ENCODE measurements at places on chromosomes 5 and 9.

- DNase-seq = no peak
Measured at GRCh38 chr5:141003031-141003430, 36.8 kb downstream of the PCDHAC2 start.

DNA sequence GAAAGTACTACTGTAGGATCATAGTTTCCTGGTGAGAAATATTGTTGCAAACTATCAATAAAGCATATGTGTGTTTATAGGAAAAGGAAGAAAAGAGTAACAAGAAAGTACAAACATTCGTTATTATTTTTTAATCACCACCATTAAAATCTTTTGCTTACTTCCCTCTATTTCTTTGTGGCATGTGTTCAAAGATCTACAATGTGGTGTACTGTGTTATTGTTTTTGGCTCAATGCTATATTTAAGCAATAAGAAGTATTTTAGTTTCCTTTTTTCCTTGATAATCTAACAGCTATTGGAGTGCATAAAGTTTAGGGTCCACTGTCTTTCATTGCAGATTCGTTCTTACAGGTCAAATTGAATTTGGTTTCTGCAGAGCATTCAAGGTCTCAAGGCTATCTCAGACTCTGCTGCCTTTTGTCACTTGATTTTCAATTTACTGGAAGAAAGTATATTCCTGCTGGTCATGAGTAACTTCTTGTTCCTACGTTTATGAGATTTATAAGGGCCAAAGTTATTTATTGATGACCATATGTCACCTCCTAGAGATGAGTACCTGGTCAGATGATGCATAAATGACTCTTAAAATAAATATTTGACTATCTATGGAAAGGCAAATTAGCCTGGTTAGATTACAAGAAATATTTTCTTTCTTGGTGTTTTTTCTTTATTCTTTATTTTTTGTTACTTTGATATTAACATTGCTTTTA lies 323.0 kb downstream of the TMEM167A start:
- no peak for DNase-seq

GRCh38 chr5:86765778-86766502 lies 148.2 kb downstream of the COX7C start:
- no peak for DNase-seq

GRCh38 chr5:10860196-10860543 lies 99.1 kb upstream of the DAP start:
- no peak for DNase-seq

GRCh38 chr9:135946392-135946994 lies 14.7 kb downstream of the UBAC1 start:
- no peak for DNase-seq

- DNase-seq = peak; percentile 11
Measured at GRCh38 chr5:57900381-57900944, 417.9 kb upstream of the ACTBL2 start.

DNA sequence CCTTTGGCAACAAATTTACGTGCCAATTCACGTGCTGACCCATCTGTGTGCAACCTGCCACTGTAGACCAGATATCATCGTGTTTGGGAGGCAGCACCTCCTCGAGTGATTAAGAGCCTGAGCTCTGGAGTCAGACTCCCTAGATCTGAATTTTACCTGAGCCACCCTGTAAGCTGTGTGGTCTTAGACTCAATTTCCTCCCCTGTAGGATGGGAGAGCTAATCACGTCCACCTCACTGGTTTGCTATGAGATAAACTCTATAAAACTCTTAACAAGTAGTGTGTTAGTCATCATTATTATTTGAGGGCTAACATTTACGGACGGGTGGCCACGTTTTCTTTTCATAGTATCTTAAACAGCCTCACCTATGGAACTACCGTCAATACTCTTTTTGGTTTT lies 220.0 kb upstream of the ADAMTSL1 start:
- no peak for DNase-seq

DNA sequence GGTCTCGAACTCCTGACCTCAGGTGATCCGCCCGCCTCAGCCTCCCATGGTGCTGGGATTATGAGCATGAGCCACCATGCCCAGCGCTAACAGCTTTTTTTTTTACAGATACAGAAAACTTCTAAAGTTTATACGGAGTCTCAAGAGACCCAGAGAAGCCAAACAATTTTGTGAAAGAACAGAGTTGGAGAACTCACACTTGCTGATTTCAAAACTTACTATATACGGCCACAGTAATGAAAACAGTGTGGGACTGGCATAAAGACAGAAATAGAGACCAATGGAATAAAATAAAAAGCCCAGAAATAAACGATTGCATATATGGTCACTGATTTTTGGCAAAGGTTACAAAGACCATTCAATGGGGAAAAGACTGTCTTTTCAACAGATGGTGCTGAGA lies 85.6 kb upstream of the CACNA1B start:
- no peak for DNase-seq

DNA sequence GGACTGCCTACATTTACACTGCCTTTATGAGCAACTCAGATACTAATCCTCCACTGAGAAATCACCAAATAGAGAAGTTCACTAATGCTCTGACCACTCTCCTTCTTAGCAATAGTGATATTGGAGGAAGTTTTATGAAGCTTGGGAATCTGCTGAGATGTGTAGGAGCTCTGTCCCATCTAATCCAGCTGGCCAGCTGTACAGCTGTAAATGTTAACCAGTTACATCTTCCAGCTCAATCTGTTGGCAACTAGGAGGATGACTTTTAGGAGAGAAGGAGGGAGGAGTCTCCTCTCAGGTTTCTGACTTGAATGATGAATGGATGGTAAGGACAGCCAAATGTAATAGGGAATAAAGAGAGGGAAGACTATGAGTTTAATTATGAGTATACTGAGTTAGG lies 36.3 kb upstream of the LRRC19 start:
- DNase-seq = no peak

DNA sequence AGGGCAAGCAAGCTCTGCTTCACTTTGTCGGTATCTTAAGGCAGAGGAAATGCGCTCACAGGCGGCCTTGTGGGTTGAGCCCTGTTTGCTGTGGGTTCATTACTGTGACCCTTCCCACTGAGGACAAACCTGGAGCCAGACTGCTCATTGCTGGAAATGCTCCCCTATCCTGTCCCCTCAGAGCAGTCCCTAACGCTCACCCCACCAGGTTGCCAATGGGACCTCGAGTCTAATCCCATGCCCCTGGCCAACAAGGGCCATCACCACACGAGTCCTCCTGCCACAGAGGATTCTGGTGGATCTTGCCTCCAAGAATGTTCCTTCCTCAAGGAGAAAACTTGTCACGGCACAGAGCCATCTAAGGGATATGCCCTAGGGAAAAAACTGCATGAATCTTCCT lies 14.6 kb downstream of the IPPK start:
- DNase-seq = no peak

DNA sequence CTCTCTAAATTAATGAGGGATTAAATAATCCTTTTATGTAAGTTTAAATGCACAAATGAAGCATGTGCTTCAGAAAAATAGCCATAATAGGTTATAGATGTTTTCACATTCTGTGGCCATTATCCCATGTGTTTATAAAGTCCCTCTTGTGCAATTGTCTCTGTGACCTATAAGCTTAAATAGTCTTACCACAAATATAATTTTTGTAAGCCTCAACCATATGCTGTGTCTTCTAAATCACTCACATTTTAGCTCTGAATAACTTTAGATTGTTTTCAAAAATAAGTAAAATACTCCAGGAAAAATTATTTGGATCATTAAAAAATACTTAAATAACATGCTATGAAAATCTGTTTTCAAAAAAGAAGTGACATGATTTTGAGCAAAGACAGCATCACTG lies 1894.7 kb downstream of the MAT2B start:
- DNase-seq = no peak

DNA sequence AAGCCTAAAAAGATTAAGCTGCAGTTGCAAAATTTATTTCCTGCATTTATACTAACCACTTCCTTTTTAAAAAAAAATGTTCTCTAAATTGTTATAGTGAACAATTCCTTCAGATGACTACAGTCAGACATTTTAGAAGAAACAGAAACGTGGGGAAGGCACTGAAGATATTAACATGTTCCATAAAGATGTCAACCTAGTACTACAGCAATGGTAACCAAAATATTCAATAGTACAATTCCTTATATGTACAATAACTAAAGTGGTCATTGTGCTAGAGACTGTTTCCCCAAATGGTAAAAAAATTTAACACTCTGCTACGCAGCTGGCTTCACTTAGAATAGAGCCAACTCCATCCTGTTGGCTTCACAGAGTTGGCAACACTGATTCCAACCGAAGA lies 97.7 kb downstream of the FNBP1 start:
- DNase-seq = no peak

DNA sequence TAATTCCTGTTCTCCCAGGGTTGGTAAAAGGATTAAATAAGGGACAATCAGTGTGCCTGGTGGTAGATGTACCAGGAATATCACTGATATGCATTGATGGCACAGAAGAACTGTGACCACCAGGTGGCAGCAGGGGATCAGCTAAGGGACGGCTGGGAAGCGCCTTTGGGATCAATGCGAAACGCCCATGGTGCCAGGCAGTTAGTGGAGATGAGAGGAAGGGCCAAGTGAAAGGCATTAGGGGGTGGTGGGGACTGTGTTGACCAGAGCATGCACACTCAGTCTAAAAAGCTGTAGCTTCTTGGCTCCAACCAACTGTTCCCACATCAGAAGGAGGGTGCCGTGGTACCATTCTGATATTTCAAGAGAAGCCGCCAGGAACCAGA lies 55.6 kb downstream of the ARHGEF37 start:
- peak; percentile 79 for DNase-seq

DNA sequence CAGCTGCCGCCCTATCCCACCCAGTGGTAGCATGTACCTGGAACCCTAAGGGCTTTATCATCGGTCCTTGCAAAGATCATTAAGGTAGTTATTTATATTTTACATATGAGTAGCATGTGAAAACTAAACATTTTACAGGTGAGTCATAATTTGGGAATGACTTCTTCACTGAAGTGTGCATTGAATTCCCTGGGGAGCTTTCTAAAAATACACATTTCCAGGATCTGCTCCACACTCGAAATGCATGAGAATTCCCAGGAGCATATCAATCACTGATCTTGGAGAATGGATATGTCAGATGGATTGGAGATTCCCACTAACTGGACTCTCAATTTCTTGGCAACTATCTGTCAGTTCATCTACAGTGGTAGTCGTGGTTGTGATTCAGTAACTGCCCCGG lies 717.5 kb downstream of the IRX1 start:
- no peak for DNase-seq

DNA sequence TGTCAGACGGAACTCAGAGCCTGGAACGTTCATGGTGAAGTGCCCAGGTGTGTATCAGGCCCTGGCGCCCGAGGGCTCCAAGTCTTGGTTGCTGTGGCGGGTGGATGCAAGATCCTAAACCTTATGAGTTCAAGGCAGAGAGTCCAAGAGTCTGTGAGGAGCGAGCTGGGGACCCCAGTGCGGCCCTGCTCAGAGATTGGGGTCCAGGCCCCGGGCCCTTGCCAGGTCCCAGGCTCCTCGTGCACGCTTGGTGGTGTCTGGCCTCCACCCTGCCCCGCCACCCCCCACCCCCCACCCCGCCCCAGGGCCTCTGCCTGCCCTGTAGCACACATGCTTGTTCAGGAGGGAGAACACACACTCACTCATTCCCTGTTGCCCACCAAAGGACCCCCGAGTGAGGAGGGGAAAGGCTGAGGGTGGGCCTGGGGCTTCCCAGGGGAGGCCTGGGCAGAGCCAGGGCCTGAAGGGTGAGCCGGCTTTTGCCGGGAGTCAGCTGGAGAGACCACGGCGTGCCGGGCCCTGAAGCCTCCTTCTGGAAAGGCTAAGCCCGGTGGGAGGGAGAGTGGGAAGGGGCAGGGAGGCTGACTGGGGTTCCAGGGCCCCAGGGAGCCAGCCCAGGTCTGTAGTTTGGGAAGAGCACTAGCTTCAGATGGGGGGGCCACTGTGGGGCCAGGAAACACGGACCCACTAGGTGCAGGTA lies 37.1 kb downstream of the FAM163B start:
- no peak for DNase-seq

GRCh38 chr5:73587923-73588322 lies 22.4 kb downstream of the UTP15 start:
- DNase-seq = no peak

DNA sequence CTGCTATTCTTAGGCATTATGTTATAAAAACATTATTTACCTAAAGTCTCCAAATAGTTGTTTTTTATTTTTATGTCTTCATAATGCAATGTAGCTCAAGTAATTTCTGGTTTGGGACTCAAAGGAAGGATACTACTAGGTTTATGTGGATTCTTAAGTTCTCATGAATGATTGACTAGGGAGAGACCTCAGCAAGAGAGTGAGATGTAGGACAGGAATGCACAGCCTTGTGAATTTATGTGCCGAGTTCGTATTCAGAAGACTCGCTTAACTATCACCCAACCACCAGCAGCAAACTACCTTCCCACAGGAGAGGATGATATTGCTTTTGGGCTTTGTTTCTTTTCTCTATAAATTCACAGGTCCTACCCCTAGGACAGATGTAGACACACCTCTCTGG lies 282.9 kb downstream of the ARHGEF28 start:
- no peak for DNase-seq

- DNase-seq = no peak
Measured at GRCh38 chr9:105141146-105141975, 103.1 kb upstream of the SLC44A1 start.

DNA sequence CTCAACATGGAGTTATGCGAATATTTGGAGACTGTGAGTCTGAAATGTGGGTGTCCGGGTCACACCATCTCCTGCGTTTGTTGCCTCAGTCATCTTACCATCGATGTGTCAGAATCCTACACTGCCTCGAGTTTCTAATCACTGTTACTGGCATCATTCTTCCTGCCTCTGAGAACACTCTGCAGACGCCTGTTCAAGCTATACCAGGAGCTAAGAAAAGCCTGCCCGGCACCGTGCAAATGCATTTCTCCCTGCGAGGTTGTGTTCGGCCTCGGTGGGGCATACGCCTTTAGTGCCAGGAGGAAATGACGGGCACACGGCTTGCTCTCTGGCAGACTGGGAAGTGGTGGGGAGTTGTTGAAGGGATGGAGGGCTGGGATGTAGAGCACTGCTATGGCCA lies 31.2 kb upstream of the SLC25A51 start:
- no peak for DNase-seq

GRCh38 chr9:14051419-14051818 lies 262.5 kb downstream of the NFIB start:
- no peak for DNase-seq

GRCh38 chr5:142617416-142618129 lies 68.3 kb downstream of the FGF1 start:
- no peak for DNase-seq

- no peak for DNase-seq
Measured at GRCh38 chr9:34454571-34455065, 3.8 kb downstream of the FAM219A start.

GRCh38 chr5:94353605-94354004 lies 264.8 kb downstream of the KIAA0825 start:
- no peak for DNase-seq

DNA sequence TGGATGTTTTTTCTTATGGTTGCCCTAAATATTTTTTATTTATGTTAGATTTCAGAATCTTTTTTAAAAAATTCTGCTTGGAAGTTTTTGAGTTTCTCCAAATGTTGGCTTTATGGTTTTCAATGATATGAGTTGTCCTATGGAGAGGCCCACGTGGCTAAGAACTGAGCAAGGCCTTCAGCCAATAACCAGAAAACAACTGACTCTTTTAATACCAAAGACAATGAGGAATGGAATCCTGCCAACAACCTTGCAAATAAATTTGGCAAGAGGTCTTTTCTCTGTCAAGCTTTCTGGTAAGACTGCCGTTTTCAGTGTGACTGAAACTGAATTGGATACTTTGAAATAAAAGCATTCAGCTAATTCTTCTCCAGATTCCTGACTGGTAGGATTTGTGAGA lies 1740.1 kb upstream of the WWC1 start:
- DNase-seq = no peak

- DNase-seq = peak; percentile 78
Measured at GRCh38 chr5:80255811-80256712, at the start of gene SERINC5. Gene SERINC5 (minus strand): TSS chr5:80256048. CDS start chr5:80255922, 126 bp downstream.

GRCh38 chr9:84669288-84670137 lies at the start of gene NTRK2:
Gene NTRK2 (plus strand): TSS chr9:84669729. CDS start chr9:84670749, 1,020 bp downstream.
- DNase-seq = no peak

Measured in SK-N-DZ (cell line).